ENCODE measurements at places on chromosomes 13 and 19. TPM values are rescaled to one million over a fixed set of nuclear protein-coding genes. Genes with fewer than 3 reads are reported as not detected.

SMIM24 gene
- total RNA-seq: not detected

CDX2 gene
- not detected for total RNA-seq

ZNF541 gene
- 0.27 TPM for total RNA-seq

APLP1 gene
- total RNA-seq: 8.6 TPM

COLGALT1 gene
- 62.5 TPM for total RNA-seq

CEACAM21 gene
- not detected for total RNA-seq

ATP4A gene
- not detected for total RNA-seq

ZNF611 gene
- 12.8 TPM for total RNA-seq

MEIS3 gene
- 14.5 TPM for total RNA-seq

IRGC gene
- not detected for total RNA-seq

PROZ gene
- total RNA-seq: not detected
